Activated CD4-positive, alpha-beta memory T cell treated with anti-CD3 and anti-CD28 coated beads, Interleukin-2, amount 10 ng/mL, durations not matched to agents 7 days and 5 days (primary cell): ENCODE measurements at places on chromosomes 5 and 9.

DNA sequence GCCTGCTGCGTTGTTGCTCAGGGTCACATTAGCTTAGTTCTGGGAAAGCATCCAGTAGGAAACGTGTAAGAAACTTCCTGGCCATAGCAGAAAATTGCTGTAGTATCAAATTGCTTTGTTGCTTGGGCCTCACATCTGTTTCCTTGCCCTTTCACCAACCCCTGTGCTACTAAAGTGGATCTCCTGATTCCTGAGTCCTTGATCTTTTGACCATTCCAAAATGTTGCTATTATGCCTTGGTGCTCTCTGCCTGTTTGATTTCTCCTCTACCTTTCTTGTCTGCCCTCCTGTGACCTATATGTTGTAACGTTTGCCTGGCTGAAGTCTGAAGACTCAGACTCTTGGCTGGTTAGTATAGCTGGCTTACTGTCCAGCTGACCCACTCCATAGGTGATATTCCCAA is 350.5 kb downstream of the ADGRV1 start:
- DNase-seq = no peak

DNA sequence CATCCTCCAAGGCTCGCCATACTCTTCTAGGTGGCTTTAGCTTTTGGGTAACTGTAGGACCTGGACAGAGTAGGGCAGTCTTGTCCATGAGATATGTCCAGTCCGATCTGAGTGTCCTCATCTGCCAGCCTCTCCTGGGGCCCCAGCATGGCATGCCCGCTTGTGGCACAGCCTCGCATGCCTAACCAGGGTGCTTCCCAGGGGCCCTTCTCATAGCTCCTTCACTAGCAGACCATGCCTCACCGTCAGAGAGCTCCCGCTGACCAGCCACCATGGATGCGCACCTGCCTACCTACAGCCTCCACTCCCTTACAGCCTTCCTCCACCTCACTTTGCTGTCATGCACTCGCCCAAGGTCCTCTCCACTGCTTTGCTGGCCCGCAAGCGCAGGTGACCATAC is 60.6 kb upstream of the FNIP1 start:
- DNase-seq = no peak

GRCh38 chr5:32027093-32027716 is 146.9 kb downstream of the GOLPH3 start:
- DNase-seq = no peak

GRCh38 chr5:161703528-161703927 is 18.0 kb downstream of the GABRA6 start:
- no peak for DNase-seq

GRCh38 chr5:37839407-37840052 is at the start of gene GDNF:
GDNF (minus strand) TSS chr5:37840041; CDS start chr5:37834796, 5,245 bp downstream.
- no peak for DNase-seq

- no peak for DNase-seq
Observed at GRCh38 chr5:24855485-24855884, 210.7 kb upstream of the CDH10 start.

DNA sequence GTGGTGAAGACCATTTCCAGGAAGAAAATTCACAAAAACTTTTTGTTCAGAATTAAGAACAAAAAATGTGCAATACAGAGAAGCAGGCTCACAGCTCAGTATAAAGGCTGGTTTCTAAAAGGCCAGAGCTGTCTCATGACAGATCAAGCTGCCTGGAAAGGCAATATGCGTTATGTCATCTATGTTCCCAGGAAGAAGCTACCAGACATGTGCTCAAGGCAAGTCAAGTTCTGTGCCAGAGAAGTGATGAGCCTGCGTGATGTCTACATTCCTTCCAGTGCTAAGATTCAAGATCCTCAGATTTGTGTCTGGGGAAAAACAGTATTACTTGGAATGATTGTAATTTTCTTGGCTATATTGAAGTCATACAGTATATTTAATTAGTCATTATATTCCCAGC is 104.3 kb downstream of the PDE4D start:
- no peak for DNase-seq

GRCh38 chr9:92496396-92497176 is 14.3 kb upstream of the ASPN start:
- no peak for DNase-seq

DNA sequence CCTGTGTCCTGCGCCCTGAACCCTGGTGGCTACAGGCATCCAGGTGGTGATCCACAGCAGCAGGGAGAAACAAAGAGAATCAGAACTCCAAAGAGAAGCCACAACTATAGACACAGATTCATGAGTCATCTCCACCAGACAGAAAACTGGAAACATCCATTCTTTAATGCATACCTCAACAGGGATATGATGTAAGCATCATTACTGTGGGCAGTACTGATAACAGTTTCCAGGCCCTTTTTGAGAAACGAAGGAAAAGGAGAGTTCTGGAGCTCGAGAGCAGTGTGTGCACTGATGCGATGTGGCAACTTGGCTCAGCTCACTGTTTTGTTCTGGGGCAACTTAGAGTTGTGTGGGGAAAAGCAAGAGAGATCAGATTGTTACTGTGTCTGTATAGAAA is 215.6 kb upstream of the ADAMTS16 start:
- DNase-seq = no peak

GRCh38 chr5:42908086-42908485 is 96.4 kb upstream of the SELENOP start:
- no peak for DNase-seq
